ENCODE measurements at places on chromosomes 6 and 20.

GRCh38 chr6:118397671-118398465, 150.2 kb upstream of the PLN start:
- no peak for DNase-seq

GRCh38 chr6:167525774-167526173, 200.9 kb downstream of the TTLL2 start:
- DNase-seq, result no peak

GRCh38 chr6:94736236-94736635, 841.1 kb upstream of the MANEA start:
- no peak for DNase-seq

GRCh38 chr20:57240581-57241362, 25.7 kb downstream of the BMP7 start:
- no peak for DNase-seq

- DNase-seq, result no peak
Measured at GRCh38 chr20:18678549-18679419, 90.9 kb downstream of the DTD1 start.

GRCh38 chr20:21099751-21100577, 6.2 kb downstream of the LINC00237 start:
- DNase-seq, result peak; percentile 31

- DNase-seq, result no peak
Measured at GRCh38 chr20:48805716-48806115, 22.1 kb downstream of the PREX1 start.

GRCh38 chr6:82988930-82989351, 76.7 kb downstream of the UBE3D start:
- no peak for DNase-seq

GRCh38 chr6:10850728-10851127, 12.4 kb upstream of the MAK start:
- DNase-seq, result no peak

GRCh38 chr6:143821359-143821758, 21.8 kb upstream of the LTV1 start:
- no peak for DNase-seq

- DNase-seq, result no peak
Measured at GRCh38 chr20:63577317-63577894, 3.4 kb upstream of the HELZ2 start.

GRCh38 chr6:25196464-25196863, 82.7 kb upstream of the CARMIL1 start:
- DNase-seq, result no peak

DNA sequence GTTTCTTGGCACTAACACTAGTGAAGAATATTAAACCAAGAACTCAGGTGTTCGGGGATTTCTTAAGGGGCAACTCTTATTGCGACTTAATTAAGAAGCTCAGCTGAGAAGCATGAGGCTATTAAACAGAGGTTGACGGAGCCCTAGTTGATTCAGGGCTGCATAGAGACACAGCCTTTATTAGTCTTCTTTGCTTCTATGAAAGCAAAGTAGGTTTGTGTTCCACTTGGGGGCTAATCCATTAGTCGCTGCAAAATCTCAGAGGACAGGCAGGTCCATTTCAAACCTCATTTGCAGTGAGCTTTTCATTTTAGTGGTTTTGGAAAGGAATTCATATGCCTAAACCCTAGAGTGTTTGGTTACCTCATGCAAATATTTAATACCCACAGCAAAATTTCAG, 506.6 kb upstream of the SULF2 start:
- DNase-seq, result no peak

GRCh38 chr20:7893014-7893730, 47.1 kb downstream of the HAO1 start:
- no peak for DNase-seq

DNA sequence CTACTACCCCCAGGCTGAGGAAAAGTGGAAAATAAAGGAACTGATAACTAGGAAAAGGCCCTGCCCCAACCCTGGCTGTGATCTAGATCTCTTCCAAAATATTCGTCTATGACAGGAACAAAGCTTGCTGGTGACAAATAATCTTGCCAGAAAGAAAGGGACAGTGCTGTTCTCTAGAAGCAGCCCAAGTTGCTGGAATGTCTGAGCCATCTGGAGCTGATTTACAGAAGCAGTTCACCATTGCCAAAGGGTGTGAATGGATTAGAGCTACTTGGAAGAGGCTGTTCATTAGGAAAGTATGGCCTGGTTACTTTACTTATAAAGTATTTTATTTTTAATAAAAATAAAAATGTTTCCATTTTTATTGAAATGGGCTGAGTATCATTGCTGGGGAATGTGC, 146.3 kb downstream of the EPM2A start:
- DNase-seq, result no peak

DNA sequence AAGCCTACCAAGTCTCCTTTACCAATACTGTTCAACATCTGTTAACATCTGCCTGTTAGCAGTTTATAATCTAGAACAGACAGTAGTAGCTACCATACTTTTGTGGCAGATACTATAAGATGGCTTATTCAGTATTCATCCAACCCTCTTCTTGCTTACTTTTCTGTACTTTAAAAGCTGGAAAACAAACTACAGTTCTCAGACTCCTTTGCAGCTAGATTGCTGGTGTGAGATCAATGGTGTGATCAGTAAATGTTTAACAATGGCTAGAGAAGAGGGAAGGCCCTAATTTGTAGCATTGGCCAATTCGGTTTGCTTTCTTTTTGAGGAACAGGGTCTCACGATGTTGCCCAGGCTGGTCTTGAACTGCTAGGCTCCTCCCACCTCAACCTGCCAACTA, 3.5 kb upstream of the REV3L start:
- no peak for DNase-seq

DNA sequence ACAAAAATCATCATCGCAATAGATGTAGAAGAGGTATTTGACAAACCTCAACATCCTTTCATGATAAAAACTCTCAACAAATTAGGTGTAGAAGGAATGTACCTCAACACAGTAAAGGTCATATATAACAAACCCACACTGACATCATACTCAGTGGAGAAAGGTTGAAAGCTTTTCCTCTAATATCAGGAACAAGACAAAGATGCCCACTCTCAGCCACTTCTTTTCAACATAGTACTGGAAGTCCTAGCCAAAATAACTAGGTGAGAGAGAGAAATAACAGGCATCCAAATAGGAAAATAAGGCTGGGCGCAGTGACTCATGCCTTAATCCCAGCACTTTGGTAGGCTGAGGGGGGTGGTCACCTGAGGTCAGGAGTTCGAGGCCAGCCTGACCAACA, 95.8 kb downstream of the ZDHHC14 start:
- DNase-seq, result no peak

Measured in stimulated activated CD4-positive, alpha-beta T cell treated with anti-CD3 and anti-CD28 coated beads, Interleukin-1b, Interleukin-23, amount 100 ng/mL, for 48 hours (primary cell).